ENCODE measurements at places on chromosomes 4 and X.

GRCh38 chrX:45363596-45363995, 162.9 kb upstream of the DIPK2B start:
- DNase-seq: no peak

DNA sequence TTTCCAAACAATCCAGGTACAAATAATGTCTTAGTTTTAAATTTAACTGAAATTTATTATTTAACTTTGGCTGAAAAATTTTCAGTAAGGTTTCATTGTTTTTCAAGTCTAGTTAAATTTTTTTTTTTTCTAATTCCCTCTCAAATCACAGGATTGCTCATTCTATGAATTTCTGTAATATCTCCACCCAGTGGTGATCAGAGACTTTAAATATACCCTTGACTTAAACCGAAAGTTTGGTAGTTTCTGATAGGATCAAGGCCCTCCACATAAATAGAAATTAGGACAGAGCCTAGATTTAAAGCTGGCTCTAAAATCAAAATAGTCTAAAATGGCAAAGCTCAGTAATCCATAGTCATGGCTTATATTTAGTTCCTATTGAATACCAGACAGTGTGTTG, 175.4 kb downstream of the TBCK start:
- DNase-seq: no peak

DNA sequence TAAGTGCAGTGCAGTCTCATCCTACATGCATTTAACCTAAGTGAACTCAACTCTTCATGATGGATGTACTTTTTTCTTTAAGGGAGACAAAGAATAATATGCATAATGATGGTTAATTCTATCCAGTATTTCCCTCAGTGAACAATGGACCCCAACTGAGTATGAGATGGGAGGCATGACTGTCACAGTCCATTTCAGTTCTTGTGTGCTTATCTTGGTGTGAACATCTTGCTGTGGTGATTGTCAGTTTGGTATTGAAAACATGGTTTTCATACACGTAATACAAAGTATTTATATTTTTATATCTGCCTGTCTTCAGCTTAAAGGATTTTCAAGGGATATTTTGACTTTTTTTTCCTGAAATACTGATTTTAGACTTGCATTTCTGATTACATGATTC, 72.0 kb upstream of the NDUFC1 start:
- no peak for DNase-seq

GRCh38 chr4:185702147-185702663, 109.8 kb downstream of the SORBS2 start:
- no peak for DNase-seq

DNA sequence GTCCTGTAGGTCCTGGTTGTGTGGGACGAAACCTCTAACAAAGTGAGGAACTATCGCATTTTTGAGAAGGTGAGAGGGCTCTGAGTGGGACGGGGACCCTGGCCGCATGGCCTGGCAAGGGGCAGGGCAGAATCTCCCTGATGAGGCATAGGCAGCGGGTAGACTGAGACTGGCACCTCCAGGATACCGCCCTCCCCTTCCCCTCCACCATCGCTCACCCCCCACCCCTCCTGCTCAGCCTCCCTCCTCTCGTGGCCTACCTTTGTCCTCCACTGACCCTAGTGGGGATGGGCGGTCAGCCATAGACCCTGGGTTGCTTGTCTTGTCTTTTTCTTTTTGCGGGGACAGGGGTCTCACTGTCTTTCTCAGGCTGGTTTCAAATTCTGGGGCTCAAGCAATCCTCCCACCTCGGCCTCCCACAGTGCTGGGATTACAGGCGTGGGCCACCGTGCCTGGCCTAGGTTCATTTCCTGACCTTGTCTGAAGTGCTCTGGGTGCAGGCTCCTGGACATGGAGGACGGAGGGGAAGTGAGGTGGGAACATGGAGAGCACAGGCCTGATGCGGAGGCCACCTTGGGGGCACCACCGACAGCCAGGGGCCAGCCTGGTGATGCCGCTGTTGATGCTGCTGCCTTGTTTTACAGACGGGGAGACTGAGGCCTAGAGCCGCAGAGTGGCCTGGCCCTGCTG, 10.5 kb upstream of the ADD1 start:
- peak; percentile 24 for DNase-seq

Data from endodermal cell (in vitro differentiated cells).